Cardiac fibroblast (primary cell): ENCODE measurements at places on chromosomes 16 and 17.
A peak's percentile ranks its signal among the peaks of the same experiment; 100 is the strongest.

- DNase-seq, result peak; percentile 37
Observed at GRCh38 chr17:77863814-77864161, 94.7 kb upstream of the TNRC6C start.

DNA sequence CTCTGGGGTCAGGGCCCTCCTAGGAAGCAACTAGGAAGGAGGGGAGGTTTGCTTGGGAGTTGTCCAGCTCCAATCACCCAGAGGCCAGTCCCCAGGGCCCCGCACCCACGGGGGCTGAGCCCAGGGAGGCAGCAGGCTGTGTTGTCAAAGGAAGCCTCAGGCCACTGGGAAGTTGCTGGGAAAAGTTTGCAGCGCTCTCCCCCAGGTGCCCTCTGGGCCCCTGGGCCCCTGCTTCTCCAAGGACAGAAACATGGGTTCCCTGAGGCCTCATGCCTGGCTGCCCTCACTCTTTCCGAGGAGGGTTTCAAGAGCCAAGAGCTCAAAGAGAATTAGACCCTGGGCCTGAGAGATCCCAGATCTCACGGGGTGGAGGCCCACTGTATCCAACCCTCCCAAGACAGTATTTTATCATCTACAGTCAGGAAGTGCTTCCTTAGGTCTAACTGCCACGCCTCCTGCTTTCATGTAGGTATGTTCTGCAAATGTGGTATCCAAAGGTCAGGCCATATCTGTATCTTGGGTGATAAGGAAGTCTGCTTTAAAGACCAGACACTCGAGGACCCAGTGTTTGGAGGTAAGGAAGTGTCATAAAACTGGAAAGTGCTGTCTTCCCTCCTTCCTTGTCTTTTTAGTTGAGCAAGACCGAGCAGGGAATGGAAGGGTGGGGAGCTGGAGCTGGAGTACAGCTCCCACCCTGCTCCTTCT lies 44.2 kb upstream of the ZNF423 start:
- DNase-seq, result no peak

DNA sequence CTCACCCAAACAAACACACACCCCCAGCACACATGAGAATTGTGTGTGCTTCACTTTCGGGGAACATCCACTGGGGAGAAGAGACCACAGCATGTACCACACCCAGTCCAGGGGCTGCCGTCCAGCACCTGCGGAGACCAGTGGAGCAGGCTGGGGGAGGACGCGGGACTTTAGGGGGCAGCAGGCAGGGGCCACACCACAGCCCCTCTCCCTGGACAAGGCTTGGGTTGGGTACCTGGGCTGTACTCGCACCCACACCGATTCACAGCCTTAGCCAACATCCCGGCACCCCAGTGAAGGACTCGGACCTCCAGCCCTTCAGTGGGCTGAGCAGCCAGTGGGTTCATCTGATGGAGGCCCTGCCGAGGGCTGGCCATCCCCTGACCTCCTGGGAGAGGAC lies 63.3 kb downstream of the RBFOX3 start:
- DNase-seq, result no peak

GRCh38 chr17:75827308-75828075 lies 16.7 kb downstream of the UNC13D start:
- peak; percentile 70 for DNase-seq

DNA sequence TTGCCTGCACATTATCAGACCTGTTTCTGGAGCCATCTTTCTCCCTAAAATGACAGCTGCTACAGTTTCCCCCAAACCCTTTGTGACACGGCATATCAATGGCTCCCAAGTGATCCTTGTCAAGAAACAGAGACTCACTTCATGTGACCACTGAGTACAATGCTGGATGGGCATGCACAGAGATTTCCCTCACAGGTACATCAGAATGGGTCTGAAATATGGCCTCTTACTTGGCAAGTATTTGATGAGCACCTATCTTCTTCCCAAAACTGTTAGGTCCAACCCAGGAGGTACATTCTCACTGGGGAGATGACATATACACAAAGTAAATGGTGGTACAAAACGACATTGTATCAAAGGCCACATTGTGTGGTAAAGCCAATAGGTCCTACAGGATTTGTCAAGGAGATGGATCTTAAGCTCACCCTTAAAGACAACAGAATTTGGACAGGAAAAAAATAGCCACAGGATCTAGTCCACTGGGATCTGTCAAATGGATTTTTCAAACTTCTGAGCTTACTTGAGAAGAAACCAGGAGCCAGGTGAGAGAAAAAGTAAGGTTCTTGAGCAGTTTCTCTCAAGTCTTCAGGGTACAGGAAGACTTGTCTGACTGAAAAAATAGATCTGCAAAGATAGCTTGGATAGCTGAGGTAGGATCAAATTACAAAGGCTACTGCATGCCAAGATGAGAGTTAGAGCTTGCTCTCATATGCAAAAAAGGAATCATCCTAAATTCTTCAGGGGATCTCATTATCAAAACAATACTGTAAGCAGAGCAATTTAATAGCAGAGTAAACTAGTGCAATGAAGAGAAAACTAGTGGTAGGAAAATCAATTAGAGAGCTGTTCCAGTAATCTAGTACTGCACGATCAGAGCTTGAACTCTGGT lies 28.8 kb downstream of the RNF43 start:
- no peak for DNase-seq

DNA sequence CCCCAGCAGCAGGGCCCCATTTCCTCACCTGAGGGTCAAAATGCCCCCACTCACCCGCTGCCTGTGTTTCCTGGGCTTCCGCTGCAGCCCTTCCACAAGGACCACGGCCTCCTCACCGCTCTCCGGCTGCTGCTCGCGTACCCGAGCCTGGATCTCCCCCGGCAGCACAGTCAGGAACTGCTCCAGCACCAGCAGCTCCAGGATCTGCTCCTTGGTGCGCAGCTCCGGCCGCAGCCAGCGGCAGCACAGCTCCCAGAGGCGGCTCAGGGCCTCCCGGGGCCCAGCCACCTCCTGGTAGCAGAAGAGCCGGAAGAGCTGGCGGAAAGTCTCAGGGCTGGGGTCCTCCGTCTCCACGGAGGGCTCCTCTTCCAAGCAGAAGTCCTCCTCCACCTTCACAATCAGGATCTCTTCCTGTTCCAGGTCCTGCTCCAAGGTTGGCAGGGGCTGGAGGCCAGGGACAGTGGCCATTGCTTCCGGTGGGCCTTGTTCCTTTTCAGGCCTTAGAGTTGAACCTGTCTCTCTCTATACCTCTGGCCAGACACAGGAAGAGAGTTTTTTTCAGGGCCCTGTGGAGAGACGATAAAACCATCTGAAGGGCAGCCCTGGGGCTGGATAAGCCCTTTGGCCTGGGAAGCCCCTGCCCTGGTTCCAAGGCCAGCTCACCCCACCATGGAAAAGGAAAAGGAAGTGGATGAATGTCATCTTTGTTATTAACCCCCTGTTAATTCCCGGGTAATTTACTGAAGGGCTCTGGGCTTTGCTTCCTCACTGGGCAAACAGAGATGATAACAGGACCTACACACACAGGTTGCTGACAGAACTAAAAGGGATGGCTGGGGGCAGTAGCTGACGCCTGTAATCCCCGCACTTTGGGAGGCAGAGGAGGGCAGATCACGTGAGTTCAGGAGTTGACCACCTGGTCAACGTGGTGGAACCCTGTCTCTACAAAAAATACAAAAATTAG lies 1.2 kb downstream of the ZNF500 start:
- DNase-seq, result no peak

DNA sequence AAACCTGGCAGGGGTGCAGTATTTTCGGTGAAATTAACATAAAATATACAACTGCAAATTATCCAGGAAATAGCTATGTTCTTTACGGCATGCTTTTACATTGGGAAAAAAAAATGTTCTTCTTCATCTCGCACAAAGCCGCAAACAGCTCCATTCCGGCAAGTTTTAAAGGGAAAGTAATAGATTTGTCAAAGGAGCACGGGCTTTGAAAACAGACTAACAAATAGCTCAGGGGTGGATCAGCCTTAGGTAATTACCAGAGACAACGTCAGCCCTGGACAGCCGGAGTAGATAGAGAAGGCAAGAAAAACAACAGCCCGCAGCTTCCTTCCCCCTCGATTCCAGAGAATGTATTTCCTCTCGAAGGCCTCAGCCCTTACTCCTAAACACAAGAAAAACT lies 222.5 kb downstream of the C16orf78 start:
- peak; percentile 76 for DNase-seq

DNA sequence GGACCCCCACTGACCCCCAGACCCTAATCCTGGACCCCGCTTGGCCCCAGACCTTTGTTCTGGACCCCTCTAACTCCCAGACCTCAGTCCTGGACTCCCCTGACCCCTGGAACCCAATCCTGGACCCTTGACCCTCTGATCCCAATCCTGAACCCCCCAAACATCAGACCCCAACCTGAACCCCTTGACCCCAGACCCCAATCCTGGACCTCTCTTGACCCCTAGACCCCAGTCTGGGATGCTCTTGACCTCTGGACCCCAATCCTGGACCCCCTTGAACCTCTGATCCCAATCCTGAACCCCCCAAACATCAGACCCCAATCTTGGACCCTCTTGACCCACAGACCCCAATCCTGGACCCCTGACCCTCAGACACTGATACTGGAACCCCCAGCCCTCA lies 13.5 kb upstream of the P2RX1 start:
- DNase-seq, result no peak

DNA sequence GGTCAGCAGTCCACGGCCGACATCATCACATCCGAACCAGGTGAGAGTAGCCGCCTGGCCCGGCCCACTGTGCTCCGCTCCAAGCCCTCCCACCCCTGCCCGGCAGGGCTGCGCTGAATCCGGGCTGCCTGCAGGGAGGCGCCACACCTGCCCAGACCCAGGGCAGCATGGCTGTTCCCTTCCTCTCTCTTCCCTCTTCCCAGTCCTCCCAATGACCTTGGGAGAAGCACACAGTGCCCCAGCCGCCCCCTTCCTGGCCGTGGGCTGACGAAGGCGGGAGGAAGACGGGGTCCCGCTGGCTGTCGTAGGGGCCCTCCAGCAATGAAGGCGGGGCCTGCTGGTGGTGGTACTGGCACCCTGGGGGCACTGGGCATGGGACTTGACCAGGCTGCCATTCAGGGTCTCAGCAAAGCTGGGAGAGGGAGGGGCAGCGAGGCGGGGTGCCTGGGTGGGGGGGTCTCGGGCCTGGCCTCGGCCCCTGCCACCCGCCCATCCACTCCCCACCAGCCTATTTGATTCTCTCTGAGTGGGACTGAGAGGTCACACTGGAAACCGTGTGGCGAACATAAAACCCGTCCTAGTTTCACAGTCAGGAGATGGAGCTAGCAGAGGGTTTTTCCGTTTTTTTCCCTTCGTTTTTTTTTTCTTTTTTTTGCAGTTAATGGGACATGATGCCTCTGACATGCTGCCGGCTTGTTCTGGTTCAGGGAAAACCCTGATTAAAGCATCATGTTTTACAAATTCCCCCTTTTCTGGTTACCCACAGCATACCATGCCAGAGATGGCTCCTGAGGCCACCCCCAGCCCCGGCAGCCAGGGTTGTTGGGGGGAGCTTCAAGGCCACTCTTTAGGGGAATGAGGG lies 50.6 kb downstream of the BAHCC1 start:
- DNase-seq, result no peak

DNA sequence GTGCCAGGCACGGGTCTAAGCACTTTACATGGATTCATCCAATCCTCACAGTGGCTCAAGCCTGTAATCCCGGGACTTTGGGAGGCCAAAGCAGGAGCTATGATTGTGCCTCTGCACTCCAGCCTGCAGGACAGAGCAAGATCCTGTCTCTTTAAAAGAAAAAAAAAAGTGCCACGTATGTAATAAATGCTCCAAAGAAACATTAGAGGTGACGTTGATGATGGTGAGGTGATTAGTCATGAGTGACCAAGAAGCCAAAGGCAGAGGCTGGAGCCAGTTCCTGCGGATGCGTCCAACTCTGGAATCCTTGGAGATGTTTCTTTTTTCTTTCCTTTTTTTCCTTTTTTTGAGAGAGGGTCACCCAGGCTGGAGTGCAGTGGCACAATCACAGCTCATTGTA lies 59.4 kb upstream of the SIAH1 start:
- peak; percentile 96 for DNase-seq

GRCh38 chr17:58306131-58306951 lies 22.3 kb downstream of the TSPOAP1 start:
- no peak for DNase-seq

GRCh38 chr17:80762076-80762475 lies 217.4 kb downstream of the RPTOR start:
- DNase-seq, result no peak

DNA sequence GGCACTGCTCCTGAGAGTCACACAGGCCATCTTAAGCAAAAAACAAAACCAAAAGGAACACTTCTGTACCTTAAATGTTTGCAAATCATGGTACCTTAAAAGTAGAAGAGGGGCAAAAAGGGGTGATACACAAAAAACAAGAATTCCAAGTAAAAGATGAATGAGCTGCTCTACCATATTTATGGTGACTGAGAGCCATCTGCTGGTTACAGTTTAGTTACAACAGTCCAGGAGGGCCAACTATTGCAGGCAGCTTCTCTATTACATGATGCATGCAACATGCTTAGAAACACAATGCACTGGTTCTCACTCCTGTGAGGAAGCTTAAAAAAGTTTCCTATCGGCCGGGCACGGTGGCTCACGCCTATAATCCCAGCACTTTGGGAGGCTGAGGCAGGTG lies 53.5 kb downstream of the STX8 start:
- DNase-seq, result peak; percentile 73

GRCh38 chr16:67399218-67399733 lies 6.0 kb upstream of the TPPP3 start:
- peak; percentile 23 for DNase-seq

DNA sequence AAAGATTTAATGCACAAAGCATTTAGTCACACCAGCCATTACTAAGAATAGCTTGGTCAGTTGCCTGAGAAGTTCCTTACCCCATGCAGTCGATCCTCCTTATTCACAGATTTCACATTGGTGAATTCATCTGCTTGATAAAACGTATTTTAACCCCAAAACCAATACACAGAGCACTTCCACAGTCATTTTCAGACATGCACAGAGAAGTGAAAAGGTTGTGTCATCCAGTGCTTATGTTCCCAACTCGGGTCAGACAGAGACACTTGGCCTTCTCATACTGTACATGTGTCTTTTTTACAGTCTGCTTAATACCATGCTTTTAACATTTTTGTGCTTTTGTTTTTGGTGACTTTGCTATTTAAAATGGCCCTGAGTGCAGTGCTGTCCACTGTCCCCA lies 219.7 kb downstream of the SPECC1 start:
- no peak for DNase-seq

- DNase-seq, result no peak
Observed at GRCh38 chr17:21209511-21210175, 4.3 kb downstream of the TMEM11 start.

DNA sequence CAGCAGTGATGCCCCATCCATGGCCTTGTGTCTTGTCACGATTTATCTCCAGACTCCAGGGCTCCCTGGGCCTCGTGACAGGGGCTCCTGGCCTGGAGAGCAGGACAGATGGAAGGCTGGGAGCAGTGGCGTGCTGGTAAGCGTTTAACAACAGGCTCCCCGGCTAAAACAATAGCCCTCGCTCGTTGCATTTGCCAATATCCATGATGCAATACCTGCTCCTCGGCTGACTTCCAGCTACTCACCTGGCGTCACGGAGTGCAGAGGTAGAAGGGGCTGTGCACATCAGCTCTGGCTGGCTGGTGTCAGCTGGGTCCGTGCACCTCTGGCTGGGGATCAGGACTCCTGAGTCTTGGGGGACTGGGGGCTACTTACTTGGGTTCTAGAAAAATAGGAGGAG lies 1.5 kb upstream of the BICDL2 start:
- DNase-seq, result no peak

GRCh38 chr17:70702683-70703255 lies 533.4 kb downstream of the KCNJ2 start:
- DNase-seq, result no peak
